ENCODE measurements at places on chromosomes 7 and 10.

DNA sequence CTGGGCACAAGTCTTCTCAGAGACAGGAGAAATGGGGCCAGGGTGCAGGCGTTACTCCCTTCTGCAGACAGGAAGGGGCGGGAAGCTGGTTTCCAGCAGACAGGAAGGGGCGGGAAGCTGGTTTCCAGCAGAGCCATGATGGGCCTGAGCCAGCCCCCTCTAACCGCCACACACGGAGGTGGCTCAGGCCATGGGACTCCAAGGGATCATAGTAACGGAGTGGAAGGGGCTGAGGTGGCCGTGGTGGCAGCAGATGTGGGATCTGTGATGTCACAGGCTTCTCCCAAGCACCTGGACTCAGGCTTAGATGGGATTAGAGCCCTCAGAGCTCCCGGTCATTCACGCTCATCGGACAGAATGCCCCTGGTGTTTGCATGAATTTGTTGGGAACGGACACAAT, 177.8 kb downstream of the USP6NL start:
- no peaks in the 10 kb centered on the region for H3K27me3 ChIP-seq
- H3K4me1 ChIP-seq = no peaks in the 10 kb centered on the region
- no peak overlapping the region for H3K27ac ChIP-seq
- H3K4me3 ChIP-seq = no peak overlapping the region
- no peak for DNase-seq

- H3K27ac ChIP-seq = no peak overlapping the region
- no peaks in the 10 kb centered on the region for H3K4me1 ChIP-seq
- peak; percentile 58 for DNase-seq
- no peak overlapping the region for H3K4me3 ChIP-seq
- H3K27me3 ChIP-seq = no peaks in the 10 kb centered on the region
Measured at GRCh38 chr7:22094413-22095342, 149.0 kb upstream of the CDCA7L start.

DNA sequence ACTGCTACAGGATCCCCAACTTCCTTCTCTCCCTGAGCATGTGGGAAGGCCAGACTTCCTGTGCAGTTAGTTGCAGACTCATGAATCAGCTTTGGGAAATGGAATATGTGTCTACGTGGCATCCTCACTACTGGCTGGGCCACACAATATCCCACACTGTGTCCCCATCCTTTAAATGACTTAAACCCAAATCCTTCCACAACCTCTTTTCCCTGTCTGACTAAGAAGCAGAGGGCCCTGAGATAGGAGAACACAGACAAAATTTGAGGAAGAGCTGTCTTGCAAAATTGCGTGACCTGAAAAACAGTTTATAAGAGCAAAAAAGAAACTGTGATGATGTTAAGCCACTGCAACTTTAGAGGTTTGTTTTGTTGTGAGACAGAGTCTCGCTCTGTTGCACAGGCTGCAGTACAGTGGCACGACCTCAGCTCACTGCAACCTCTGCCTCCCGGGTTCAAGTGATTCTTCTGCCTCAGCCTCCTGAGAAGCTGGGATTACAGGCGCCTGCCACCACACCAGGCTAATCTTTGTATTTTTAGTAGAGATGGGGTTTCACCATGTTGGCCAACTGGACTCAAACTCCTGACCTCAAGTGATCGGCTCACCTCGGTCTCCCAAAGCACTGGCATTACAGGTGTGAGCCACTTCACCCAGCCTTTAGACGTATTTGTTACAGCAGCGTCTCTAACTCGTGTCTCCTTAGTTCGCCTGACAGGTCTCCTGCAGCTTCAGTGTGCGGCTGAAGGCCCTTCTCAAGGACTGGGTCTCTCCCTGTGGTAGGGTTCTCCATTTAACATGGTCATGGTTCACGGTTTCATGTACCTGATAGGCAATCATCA, 46.9 kb upstream of the SFMBT2 start:
- no peak overlapping the region for H3K4me3 ChIP-seq
- no peaks in the 10 kb centered on the region for H3K27me3 ChIP-seq
- H3K4me1 ChIP-seq = no peaks in the 10 kb centered on the region
- no peak for DNase-seq

DNA sequence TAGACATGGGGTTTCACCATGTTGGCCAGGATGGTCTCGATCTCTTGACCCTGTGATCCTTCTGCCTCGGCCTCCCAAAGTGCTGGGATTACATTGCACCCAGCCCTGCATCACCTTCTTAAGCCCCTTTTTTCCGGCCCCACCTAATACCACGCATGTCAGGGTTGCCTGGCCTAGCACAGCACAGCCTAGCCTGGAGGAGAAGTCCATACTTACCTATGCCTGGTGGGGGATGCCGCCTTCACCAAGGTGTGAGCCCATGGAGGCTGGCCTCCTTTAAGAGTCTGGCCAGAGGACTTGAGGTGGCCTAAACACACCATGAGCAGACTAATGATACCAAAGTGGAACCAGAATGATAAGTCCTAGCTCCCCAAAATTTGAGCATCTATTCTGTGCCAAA, 22.0 kb upstream of the CUX1 start:
- no peaks in the 10 kb centered on the region for H3K4me1 ChIP-seq
- no peak overlapping the region for H3K4me3 ChIP-seq
- H3K36me3 ChIP-seq = no peaks in the 10 kb centered on the region

DNA sequence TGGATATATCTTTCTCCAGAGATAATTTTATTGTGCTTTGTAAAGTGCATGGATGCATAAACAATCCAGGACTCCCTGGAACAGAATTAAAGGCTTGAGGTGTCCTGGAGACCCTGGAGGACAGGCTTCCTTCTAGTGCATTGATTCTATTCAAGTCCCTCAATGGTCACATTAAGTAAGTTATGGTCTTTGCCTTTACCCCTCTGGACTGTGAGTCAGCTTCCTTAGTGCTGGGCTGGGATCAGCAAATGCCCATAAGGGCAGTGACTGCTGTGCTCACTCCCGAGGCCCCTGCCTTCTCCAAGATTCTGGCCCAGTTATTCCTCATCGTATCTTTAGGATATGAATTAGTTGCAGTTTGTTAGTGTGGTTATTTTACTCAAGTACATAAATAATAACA, 178.7 kb upstream of the PRSS58 start:
- no peak overlapping the region for H3K4me3 ChIP-seq
- DNase-seq = no peak
- no peaks in the 10 kb centered on the region for H3K27me3 ChIP-seq
- H3K4me1 ChIP-seq = no peaks in the 10 kb centered on the region
- no peak overlapping the region for H3K27ac ChIP-seq

- H3K36me3 ChIP-seq = peaks cover 3% of the 10 kb centered on the region
- H3K27me3 ChIP-seq = no peaks in the 10 kb centered on the region
- no peaks in the 10 kb centered on the region for H3K4me1 ChIP-seq
- no peak for DNase-seq
- no peak overlapping the region for H3K4me3 ChIP-seq
Measured at GRCh38 chr10:122435212-122435827, 19.1 kb upstream of the ARMS2 start.

- no peak overlapping the region for H3K4me3 ChIP-seq
- peaks cover 33% of the 10 kb centered on the region for H3K4me1 ChIP-seq
- H3K27ac ChIP-seq = peak overlapping the region; percentile 92
Measured at GRCh38 chr10:119024882-119025281, 4.6 kb upstream of the NANOS1 start.

DNA sequence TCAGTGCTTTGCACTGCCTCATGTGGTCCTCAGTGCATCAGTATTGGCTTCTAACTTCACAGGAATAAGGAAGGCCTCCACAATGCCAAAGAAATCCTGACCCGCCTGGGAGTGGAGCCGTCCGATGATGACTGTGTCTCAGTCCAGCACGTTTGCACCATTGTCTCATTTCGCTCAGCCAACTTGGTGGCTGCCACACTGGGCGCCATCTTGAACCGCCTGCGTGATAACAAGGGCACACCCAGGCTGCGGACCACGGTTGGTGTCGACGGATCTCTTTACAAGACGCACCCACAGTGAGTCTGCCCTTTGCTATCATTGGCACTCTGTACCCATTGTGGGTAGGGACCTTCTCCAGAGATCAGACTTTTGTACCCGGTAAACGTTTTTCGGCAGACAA, 36.9 kb downstream of the TACR2 start:
- no peak overlapping the region for H3K27ac ChIP-seq
- no peaks in the 10 kb centered on the region for H3K27me3 ChIP-seq
- H3K4me3 ChIP-seq = no peak overlapping the region
- DNase-seq = no peak
- H3K36me3 ChIP-seq = peaks cover 61% of the 10 kb centered on the region
- peaks cover 11% of the 10 kb centered on the region for H3K4me1 ChIP-seq

DNA sequence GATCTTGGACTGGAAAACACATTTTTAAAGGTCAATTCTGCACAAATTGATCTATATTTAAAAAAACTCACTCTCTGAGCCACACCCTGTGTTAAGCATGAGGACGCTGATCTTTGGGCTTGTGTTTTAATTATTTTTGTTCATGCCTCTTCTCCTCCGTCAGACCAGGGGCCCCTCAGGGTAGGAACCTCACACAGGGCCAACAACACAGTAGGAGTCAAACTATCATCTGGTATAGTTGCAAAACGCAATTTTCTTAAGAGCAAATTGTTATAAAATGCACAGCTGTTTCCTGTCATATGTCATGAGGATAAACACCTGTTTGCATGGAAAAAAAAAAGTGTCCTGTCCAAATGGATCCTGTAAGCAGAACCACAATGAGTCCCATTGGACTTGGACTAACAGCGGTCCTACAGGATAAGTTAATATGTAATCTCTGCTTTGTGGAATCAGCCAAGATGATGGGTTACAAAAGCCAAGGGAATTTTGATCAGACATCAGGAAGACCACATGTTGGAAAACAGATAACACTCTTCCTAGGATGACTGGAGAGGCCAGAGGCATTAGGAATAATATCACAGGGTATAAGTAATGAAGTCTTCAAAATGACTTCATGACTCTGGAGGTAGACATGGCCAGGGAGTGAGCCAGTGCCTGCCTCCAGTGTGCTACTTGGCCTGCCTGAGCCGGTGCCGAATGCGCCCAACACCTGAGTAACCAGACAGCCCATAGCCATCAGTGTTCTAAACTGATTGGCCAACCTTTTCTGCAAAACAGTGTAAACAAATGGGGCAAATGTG, 184.9 kb upstream of the ADCY1 start:
- H3K36me3 ChIP-seq = no peaks in the 10 kb centered on the region
- no peak overlapping the region for H3K4me3 ChIP-seq
- H3K27ac ChIP-seq = no peak overlapping the region
- no peaks in the 10 kb centered on the region for H3K4me1 ChIP-seq
- DNase-seq = no peak

- H3K27me3 ChIP-seq = no peaks in the 10 kb centered on the region
- H3K4me1 ChIP-seq = no peaks in the 10 kb centered on the region
- H3K27ac ChIP-seq = no peak overlapping the region
- no peak for DNase-seq
- no peaks in the 10 kb centered on the region for H3K36me3 ChIP-seq
- no peak overlapping the region for H3K4me3 ChIP-seq
Measured at GRCh38 chr7:79084423-79084822, 369.0 kb downstream of the MAGI2 start.

DNA sequence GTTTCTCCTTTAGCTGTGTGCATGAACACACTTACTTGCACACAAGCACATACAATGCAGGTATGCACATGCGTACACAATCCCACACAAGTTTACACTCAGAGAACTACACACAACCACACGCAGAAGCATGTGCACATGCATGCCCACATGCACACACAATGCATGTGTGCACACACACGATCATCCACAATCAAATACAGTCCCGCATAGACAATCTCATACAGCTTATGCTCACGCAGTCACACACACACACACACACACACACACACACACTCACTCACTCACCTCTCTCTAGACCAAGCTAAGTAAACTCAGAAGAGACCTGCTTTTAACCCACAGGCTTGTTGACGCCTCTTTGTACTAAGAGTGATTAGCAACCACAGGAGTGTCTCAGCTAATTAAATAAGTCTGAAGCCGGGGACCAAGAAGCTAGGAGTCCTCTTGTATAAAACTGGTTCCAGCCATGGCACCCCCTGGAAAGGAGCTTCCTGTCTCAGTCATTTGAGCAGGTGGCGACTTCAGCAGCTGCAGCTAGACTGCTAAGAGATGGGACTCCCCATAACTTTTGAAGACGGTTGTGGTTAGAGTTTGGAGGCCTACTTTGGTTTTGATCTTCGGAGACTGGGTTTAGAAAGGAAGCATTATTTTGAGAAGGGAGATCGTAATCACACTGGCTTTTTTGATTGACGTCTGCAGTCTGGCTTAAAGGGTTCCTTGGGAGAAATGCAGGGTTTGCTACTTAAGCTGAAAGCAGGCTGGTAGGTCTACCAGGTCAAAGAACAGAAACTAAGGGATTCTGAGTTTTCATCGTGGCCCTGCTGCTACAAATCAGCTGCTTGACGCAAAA, 82.3 kb upstream of the ADRB1 start:
- no peak overlapping the region for H3K4me3 ChIP-seq
- peaks cover 3% of the 10 kb centered on the region for H3K4me1 ChIP-seq
- DNase-seq = no peak
- no peaks in the 10 kb centered on the region for H3K27me3 ChIP-seq
- H3K27ac ChIP-seq = no peak overlapping the region
- no peaks in the 10 kb centered on the region for H3K36me3 ChIP-seq

DNA sequence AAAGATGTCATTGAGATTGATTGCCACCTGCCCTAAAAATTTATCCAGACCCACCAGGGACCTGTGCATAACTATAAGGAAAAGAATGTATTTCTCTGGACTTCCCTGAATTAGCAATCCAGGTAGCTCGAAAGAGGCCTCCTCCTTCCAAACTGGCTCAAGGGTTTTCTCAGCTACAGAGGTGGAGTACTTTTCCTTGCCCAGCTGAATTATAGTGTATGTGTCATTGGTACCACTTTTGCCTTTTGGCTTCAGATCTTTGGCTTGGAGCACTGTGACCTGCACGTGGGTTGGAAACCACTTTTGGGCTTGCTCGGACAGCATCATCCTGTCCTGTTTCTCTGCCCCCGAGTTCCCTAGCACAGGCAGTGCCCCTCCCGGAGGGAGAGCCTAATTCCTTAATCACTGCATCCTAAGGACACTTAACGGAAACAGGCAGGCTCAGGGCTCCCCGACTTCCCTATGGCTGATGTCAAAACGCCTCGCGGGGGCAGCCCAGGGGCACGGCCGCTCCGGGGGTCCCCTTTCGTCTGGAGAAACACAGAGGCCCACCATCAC, 825 bp downstream of the RAB11FIP2 start:
- H3K36me3 ChIP-seq = no peaks in the 10 kb centered on the region
- H3K4me3 ChIP-seq = peak overlapping the region; percentile 96
- DNase-seq = peak; percentile 42
- peaks cover 24% of the 10 kb centered on the region for H3K4me1 ChIP-seq

DNA sequence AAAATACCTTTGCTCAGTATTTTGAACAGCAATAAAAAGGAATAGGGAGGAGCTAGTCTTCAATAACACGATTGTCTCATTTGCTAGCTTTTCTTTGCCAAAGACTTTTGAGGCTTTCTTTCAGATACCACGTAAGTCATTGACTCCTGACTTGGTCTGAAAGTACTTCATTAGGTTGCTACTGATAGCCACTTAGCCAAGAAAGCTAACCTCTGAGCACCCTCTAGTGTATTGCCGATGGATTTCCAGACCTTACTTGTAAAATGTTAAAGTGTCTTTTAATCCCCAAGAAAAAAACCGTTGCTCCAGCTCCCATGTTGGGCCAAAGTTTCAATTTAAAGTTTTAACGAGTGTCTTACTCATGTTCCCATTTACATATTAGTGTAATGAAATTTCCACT, 63.4 kb upstream of the STRIP2 start:
- H3K4me1 ChIP-seq = no peaks in the 10 kb centered on the region
- no peak overlapping the region for H3K4me3 ChIP-seq
- no peak overlapping the region for H3K27ac ChIP-seq

- H3K27me3 ChIP-seq = no peaks in the 10 kb centered on the region
- peaks cover 4% of the 10 kb centered on the region for H3K4me1 ChIP-seq
- no peak for DNase-seq
- no peak overlapping the region for H3K27ac ChIP-seq
Measured at GRCh38 chr7:70619130-70619529, 512.8 kb upstream of the GALNT17 start.

GRCh38 chr10:124095096-124095495, 1.7 kb upstream of the CHST15 start:
- H3K27me3 ChIP-seq = no peaks in the 10 kb centered on the region
- no peak overlapping the region for H3K27ac ChIP-seq
- no peak for DNase-seq
- no peaks in the 10 kb centered on the region for H3K36me3 ChIP-seq

Measured in ascending aorta (tissue), 2 donors.